ENCODE measurements at places on chromosomes 1 and 21. TPM values are rescaled to one million over a fixed set of nuclear protein-coding genes. Genes with fewer than 3 reads are reported as not detected.

GRCh38 chr1:115524236-115524635 lies 117.5 kb upstream of the VANGL1 start:
- no peak overlapping the region for H3K4me3 ChIP-seq
- no peaks in the 10 kb centered on the region for H3K4me1 ChIP-seq
- DNase-seq: no peak
- H3K36me3 ChIP-seq: peaks cover 4% of the 10 kb centered on the region

The MX1 gene
- total RNA-seq: 58.6 TPM

- DNase-seq: no peak
- H3K27me3 ChIP-seq: peaks cover 7% of the 10 kb centered on the region
- peaks cover 15% of the 10 kb centered on the region for H3K4me1 ChIP-seq
- H3K27ac ChIP-seq: no peak overlapping the region
- H3K36me3 ChIP-seq: peaks cover under 1% of the 10 kb centered on the region
Measured at GRCh38 chr1:5386371-5386770, 605.9 kb downstream of the NPHP4 start.

DNA sequence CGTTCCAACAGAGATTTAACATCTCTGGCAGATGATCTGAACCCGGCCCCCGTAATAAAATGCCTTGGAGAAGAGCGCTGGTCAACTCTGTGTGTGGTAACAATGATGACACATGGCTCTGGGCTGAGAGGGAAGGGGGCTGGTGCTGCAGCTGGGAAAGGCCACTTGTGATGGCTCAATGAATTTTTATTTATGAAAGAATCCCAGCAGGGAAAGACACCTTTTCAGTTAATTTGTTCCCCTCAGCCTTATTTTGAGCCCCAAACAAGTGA lies 59.4 kb downstream of the SYT6 start:
- DNase-seq: no peak
- no peak overlapping the region for H3K4me3 ChIP-seq
- peaks cover 54% of the 10 kb centered on the region for H3K27me3 ChIP-seq
- H3K27ac ChIP-seq: no peak overlapping the region
- H3K36me3 ChIP-seq: no peaks in the 10 kb centered on the region

- peaks cover 2% of the 10 kb centered on the region for H3K36me3 ChIP-seq
- H3K4me3 ChIP-seq: no peak overlapping the region
- no peak for DNase-seq
- peak overlapping the region; percentile 53 for H3K27ac ChIP-seq
Measured at GRCh38 chr1:40363721-40364120, 9.8 kb upstream of the SMAP2 start.

DNA sequence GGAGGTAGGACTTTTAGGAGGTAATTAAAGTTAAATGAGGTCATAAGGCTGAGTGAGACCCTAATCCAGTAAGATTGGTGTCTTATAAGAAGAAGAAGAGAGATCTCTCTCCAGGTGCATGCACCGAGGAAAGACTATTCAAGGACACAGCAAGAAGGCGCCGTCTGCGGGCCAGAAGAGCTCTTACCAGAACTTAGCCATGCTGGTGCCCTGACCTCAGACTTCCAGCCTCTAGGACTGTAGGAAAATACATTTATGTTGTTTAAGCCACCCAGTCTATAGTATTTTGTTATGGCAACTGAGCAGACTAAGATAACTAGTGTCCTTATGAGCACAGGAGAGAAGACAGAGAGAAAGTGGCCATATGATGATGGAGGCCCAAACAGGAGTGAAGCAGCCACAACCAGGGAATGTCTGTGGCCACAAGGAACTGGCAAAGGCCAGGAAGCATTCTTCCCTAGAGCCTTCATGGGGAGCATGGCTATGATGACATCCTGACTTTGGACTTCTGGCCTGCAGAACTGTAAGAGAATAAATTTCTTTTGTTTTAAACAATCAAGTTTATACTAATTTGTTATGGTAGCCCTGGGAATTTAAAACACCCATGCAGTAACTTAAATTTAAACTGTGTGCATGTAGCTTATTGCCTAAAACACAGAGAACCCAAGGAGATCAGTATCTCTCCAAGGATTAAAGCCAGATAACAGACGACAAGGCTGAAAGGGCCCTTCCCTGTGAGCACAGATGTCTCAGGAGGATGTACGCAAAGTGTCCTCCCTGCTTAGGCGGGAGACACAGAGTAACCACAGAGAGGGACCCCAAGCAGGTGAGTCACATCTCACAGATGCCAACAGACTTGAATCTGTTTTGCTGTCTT lies 9.9 kb upstream of the CD58 start:
- no peak for DNase-seq
- no peak overlapping the region for H3K4me3 ChIP-seq
- H3K4me1 ChIP-seq: peaks cover 5% of the 10 kb centered on the region
- H3K27me3 ChIP-seq: peaks cover 17% of the 10 kb centered on the region
- H3K27ac ChIP-seq: no peak overlapping the region

DNA sequence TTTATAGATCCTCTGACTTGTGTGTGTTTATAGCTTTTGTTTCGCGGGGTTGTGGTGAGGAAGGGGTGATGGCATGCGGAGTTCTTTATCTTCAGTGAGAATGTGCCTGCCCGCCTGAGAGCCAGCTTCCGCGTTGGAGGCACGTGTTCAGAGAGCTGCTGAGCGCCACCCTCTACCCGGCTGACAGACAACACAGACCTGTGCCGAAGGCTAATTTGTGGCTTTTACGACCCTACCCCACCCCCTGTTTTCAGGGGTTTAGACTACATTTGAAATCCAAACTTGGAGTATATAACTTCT lies 14.4 kb upstream of the CD101 start:
- no peaks in the 10 kb centered on the region for H3K27me3 ChIP-seq
- H3K4me3 ChIP-seq: peak overlapping the region; percentile 98
- DNase-seq: peak; percentile 40
- peak overlapping the region; percentile 95 for H3K27ac ChIP-seq
- peaks cover 41% of the 10 kb centered on the region for H3K4me1 ChIP-seq

DNA sequence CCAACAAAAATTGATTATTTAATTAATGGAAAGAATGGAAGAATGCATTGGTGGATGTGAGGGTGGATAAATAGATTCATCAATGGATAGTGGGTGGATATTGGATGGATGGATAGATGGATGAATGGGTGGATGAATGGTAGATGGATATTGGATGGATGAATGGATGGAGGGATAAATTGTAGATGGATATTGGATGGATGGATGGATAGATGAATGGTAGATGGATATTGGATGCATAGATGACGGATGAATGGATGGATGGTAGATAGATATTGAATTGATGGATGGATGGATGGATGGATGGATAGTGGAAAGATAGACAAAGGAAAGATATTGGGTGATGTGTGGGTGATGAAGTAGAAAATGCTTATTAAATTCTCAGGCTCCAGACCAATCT lies 123.6 kb upstream of the KAZN start:
- no peaks in the 10 kb centered on the region for H3K36me3 ChIP-seq
- no peak for DNase-seq
- H3K27me3 ChIP-seq: no peaks in the 10 kb centered on the region
- no peak overlapping the region for H3K4me3 ChIP-seq
- H3K27ac ChIP-seq: no peak overlapping the region

DNA sequence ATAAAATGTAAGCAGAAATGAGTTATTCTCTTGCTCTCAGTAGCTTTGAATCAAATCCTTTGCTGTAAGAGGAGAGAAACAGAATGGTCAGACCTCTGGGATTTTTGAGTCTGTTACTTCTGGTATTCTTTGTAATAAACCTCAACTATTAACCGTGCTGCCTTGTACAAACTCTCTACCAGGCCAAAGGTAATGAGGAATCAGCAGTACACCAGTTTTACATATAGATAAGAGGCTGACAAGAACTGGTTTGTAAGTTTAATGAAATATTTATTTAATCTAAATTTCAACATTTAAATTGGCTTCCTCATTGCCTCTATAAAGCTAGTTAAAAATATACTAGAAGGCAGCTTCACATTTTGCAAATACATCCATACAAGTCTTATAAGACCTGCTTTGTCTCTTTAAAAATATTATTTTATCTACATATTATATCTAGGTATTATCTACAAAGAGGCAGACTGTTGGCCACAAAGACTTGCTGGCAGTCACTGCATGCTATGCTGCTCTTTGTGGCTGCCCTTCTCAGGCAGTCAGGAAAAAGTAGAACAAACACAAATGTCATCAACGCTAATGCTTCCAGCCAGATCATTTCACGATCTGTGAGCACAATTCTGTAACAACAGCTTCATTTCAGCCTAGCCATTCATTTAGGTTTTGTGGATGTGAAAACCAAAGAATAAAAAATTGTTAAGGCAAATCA lies 173.0 kb downstream of the GABPA start:
- no peaks in the 10 kb centered on the region for H3K4me1 ChIP-seq
- no peaks in the 10 kb centered on the region for H3K27me3 ChIP-seq
- no peak overlapping the region for H3K27ac ChIP-seq
- no peak for DNase-seq

The SMG5 gene
- total RNA-seq: 59.0 TPM

DNA sequence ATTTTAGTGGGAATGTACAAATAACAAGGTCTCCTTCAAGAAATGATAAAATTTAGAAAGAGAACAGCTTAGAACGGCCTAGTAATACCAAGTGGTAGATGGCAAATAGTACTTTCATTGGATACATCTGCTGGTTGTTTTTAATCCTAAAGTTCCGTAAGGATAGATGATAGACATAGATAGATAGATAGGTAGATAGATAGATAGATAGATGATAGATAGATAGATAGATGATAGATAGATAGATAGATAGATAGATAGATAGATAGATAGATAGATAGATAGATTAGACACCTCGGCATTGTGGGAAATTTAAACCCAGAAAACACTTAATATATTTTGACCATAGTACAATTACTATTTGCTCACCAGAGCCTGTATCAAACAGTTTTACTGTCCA lies 288.5 kb downstream of the TPR start:
- no peak overlapping the region for H3K4me3 ChIP-seq
- H3K27ac ChIP-seq: no peak overlapping the region
- H3K36me3 ChIP-seq: no peaks in the 10 kb centered on the region
- DNase-seq: no peak
- H3K4me1 ChIP-seq: peaks cover 3% of the 10 kb centered on the region

GRCh38 chr1:237901299-237901934 lies 10.7 kb upstream of the ZP4 start:
- H3K4me3 ChIP-seq: no peak overlapping the region
- no peaks in the 10 kb centered on the region for H3K27me3 ChIP-seq
- H3K4me1 ChIP-seq: no peaks in the 10 kb centered on the region
